T47D (cell line): ENCODE measurements at places on chromosomes 2 and 18.

DNA sequence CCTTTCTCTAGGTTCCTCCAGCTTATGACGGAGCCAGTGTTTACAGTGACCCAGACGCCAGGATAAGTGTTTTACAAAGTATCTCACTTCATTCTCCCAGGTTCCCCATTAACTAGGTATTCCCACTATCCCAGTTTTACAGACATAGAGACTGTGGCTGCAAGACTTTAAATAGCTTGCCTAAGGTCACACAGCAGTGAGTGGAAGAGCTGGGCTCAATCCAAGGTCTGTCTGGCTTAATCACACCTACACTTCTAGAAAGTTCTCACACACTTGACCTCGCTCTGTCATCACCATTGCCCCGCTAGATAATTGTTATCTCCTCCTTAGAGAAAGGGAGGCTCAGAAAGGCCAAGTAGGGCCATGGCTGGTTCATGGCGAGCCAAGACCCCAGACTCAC, 110.2 kb downstream of the ANTXR1 start:
- DNase-seq, result no peak

DNA sequence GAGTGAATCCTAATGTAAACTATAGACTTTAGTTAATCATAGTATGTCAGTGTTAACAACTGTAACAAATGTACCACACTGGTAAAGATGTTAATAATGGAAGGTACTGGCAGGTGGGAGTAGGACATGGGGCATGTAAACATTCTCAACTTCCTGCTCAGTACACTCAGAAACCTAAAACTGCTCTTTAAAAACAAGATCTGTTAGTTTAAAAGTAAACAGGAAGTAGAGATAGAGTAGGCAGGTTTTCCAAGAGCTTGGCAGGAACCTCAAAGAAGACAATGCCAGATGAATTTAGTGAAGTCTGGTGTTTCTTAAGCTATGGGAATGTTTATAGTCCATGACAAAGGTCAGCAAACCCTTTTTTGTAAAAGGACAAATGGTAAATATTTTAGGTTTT, 46.6 kb downstream of the CCDC138 start:
- DNase-seq, result no peak

DNA sequence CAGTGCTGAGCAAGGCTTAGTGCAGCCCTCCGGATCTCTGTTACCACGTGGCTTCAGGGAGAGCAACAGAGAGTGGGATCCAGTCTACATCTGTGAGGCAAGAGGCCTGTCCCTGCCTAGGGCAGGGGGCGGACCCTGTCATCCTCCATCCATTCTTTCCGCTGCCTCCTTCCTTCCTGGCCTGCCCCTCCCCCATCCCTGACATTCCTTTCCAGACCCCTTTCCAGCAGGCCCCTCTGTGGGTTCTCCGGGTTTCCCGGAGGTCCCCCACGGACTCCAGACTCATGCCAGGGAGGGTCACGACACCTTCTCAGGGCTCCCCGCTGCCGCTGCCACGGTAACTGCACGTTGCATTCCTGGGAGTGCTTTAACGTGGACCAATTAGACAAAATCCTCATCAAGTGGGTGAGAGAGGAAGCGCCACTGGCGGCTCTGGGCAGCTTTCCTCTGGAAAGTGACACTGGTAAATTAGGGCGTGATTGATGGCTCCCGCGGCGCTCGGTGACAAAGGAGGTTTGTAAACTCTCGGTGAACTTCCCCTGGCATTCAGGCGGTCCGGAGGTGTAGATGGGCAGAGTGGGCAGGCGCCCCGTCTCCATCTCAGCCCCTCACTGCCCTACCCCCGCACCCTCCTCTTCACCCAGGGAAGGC, 11.4 kb downstream of the ATOH8 start:
- no peak for DNase-seq

- DNase-seq, result no peak
Measured at GRCh38 chr18:8987241-8987640, 115.3 kb upstream of the NDUFV2 start.

DNA sequence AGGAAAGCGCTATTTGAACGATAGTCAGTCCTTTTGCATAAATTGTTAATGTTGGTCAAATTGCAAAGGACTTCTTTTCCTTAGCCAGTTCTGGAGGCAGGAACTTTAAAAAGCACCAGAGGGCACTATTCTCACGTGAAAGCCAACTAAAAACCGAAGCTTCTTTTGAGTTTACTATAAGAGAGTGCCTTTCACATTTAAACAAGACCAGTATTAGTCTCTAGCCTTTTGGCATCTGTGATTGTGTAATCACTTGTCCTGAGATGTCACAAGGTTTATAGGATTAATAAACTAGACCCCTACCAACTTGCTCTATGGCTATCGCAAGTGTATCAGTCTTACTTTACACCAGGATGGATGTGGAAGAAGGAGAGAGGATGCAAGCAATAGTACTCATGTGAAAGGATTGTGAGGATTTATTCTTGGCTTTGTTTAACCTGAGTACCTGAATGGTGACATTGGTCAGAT, 14.4 kb upstream of the STAT4 start:
- no peak for DNase-seq

- no peak for DNase-seq
Measured at GRCh38 chr18:31814132-31814531, 53.5 kb upstream of the SLC25A52 start.

DNA sequence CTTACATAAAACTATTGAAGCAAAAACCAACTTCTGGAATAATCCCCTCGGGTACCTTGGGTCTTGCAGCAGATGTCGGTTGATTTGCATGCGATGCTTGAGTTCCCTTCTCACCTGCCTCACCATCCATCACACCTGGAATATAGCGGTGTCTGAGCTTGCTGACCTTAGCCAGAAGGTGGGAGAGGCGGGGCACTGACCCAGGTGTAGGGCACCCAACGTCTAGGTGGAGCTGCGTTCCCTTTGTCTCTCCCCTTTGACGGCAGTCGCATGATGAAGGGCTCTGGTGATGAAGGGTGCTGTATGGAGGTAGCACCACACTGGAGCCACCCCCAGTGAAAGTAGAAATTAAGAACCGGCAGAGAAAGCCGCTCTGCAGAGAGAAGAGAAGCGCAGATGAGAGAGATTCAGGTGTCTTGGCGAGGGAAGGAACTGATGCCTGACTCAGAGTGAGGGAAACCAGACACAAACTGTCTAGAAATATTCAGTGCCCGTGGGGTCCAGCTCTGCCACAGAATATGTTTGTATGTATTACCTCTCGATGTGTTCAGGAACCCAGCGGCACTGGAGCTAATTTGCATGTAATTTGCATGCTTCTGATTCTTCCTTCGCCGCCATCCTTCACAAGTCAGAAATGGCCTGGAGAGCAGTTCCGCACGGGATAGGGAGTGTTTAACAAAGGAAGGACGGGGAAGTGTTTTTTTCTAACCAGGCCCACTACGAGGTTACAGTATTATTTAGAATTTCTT, 19.4 kb upstream of the MBP start:
- DNase-seq, result no peak

DNA sequence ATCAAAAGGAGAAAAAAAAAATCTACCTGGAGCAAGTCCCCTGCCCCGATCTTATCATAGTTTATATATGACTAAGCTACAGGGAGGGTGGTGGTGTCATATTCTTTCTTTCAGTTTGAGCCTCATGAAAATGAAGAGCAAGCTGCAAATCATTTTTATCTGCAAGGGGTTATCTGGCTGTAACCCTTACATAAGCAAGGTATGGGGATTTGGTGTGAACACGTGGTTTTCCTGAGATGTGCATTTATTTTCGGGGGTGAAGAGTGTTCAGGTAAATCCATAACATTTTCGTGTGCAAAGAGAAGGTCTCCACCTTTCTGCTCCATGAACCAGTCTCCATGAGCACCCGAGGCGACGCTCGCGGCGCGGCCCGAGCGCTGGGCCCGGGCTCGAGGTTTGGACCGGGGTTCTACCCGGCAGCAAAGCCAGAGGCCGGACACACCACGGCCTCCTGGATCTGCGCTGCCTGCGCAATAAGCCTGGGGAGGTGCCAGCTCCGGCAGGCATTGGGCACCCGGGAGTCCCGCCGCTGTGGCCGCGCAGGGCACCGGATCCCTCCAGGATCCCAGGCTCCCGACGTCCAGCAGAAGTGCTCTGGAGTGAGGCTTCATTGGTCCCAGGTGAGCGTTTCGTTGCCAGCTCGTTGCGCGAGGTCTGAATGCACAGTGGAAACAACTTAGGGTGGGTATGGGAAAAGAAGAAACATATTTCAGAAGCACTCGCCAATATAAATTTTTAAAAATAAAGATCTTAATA, 36.1 kb upstream of the GPD2 start:
- peak; percentile 55 for DNase-seq

GRCh38 chr2:68771211-68771751, 36.7 kb downstream of the ARHGAP25 start:
- no peak for DNase-seq

DNA sequence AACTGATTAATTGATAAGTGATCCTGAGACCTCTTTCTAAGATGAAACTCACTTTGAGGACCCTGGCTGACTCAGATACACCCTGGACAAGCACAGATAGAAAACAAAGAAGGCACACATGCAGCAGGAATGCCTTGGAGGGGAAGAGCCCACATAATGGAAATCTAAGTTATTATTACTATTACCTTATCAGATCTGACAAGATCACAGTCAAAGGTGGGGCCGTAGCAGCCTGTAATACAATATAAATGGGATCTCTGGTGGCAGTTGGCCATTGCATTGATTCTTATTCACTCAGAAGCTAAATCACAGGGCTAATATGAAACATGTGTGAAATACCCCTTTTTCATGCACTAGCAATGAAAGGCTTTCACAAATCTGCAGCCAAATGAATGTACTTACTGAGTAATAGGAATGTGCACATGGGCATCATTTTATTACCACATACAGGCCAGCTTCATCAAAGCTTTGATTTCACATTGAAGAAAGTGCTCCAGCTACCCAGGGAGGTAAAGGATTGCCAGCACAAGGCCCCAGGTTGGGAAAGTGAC, 84.0 kb downstream of the ZBTB7C start:
- no peak for DNase-seq

GRCh38 chr2:189181706-189182105, 2.1 kb upstream of the COL5A2 start:
- no peak for DNase-seq

GRCh38 chr2:232689152-232689910, 7.8 kb upstream of the GIGYF2 start:
- no peak for DNase-seq

DNA sequence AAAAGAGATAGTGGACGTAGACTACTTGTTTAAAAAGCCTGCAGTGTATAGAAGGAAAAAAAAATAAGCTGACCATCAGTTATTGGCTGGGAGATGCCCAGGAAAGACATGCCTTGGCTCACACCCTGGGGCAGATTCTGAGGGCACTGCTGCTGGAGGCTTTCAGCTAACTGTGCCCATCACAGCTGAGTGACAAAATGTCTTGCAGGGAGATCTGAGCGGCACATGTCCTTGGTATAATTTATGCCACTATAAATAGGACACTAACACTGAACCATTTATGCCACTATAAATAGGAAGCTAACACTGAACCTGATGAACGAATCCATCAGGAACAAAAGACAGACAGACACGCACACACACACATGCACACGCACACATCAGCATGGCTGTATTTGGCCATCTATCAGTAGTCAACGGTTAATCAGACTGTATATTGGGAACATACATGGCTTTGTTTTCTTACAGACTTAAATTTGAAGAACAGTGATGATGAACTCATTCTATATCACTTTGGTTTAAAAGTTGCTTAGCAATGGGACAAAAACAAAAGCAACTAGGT, 68.2 kb upstream of the NOSTRIN start:
- no peak for DNase-seq

- DNase-seq, result peak; percentile 5
Measured at GRCh38 chr2:182064019-182064778, 78.5 kb downstream of the PPP1R1C start.

GRCh38 chr2:155748131-155748530, 584.4 kb downstream of the NR4A2 start:
- DNase-seq, result no peak

- DNase-seq, result no peak
Measured at GRCh38 chr18:23387265-23387664, 65.8 kb upstream of the RIOK3 start.

GRCh38 chr2:188425266-188425665, 133.6 kb downstream of the GULP1 start:
- no peak for DNase-seq

DNA sequence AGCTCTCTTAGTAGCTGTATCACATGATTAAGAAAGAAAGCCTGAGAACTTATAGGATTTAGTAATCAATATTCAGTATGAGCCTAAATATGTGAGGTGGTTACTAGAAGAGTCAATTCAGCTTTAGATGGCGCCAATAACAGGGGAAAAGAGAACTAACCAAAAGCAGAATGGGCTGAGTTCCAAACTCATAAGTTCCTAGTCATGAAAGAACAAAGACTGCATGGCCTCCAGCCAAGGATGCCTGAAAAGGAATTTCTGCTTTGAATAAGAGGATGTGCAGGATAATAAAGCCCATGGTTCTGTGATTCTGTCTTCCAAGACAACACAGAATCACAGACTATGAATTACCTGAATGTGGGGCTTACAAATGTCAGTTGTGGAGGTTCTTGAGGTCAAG, 196.5 kb downstream of the SATB2 start:
- no peak for DNase-seq

GRCh38 chr18:78237864-78238263, 741.8 kb upstream of the SALL3 start:
- no peak for DNase-seq

DNA sequence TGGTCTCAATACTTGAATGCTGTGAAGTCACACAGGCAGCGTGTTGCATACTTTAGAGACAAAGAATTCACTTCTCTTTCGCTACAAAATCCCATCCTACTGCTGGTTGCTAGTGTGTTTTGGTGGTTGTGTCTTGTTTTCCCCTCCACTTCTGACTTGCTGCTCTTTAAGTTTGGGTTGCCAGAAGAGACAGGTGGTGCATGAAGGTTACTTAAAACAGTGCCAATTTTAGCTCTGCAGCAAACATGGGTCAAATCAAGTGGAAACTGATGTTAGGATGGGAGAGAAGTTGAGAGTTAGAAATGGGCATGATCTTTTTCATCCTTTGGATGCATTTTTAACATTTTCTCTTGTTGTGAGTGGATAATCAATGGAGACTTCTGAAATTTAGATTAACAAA, 136.2 kb upstream of the KCNH7 start:
- no peak for DNase-seq

- no peak for DNase-seq
Measured at GRCh38 chr18:37188016-37188791, 359.3 kb downstream of the KIAA1328 start.

DNA sequence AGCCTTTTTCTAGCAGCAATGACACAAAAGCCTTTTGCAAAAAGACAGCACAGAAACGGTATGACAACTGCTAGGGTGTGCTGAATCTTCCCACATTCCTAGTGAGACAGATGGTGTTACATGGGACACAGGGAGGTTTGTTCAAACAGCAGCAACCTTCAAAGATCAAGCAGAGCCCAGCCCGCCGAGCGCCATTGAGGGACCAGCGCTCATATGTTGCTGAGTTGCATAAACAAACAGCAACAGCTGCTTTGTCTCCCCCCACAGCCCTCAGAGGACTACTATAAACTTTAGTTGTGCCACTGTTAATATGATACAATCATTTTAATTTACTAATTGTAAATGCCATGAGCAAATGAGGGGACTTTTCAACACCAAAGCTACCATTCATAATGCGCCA, 117.7 kb downstream of the ZEB2 start:
- no peak for DNase-seq
